SJSA1 (cell line): ENCODE measurements at places on chromosomes 4 and X.
A peak's percentile ranks its signal among the peaks of the same experiment; 100 is the strongest.

DNA sequence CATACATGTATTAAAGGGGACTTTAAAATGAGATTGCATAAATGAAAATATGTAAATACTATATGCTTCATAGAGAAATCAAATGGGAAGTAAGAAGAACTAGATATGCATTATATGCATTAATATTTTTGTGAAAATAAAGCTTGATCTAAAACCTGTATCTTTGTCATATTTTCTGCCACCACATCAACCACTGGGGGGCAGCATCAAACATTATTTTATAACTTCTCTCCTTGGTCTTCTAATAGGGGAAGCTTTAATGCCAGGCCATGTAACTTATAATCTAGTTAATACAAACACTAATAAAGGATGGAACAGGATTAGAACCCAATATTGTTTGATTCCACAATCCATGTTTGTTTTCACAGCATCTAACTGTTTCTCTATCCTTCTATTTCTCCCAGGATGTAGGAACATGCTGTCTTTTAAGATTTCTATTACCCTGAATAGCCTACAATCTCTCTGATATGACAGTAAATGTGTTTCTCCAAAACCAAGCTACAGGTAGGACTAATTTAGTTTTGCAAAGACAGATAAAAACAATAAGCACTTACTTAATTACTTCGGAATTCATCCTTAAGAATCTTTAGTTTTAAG is 10.0 kb downstream of the QRFPR start:
- DNase-seq, result no peak

GRCh38 chrX:103310555-103311398 is at the start of gene BEX2:
TSS of gene BEX2 (minus strand) at chrX:103310990. CDS start at chrX:103309976, 1,014 bp downstream.
- no peak for DNase-seq

DNA sequence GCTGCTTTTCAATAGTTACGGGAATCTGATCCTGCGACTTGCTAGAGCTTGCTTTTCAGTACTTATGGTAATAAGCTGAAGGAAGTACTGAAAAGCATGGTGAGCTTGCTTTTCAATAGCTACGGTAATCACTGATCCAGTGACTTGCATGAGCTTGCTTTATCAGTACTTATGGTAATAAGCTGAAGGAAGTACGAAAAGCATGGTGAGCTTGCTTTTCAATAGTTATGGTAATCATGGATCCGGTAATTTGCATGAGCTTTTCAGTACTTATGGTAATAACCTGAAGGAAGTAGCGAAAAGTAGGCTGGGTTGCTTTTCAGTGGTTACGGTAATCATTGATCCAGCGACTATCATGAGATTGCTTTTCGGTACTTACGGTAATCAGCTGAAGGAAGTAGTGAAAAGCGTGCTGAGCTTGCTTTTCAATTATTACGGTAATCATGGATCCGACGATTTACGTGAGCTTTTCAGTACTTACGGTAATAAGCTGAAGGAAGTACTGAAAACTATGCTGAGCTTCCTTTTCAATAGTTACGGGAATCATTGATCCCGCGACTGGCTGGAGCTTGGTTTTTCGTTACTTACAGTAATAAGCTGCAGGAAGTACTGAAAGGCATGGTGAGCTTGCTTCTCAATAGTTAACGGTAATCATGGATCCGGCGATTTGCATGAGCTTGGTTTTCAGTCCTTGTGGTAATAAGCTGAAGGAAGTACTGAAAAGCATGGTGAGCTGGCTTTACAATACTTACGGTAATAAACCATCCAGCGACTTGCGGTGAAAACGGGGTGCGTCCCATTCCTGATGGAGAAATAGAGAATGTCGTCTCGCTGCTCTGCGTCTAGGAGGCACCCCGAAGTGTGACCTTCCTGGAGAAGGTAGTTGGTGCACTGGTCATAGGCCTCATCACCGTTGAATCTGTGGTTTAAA is 6.5 kb downstream of the CRLF2 start:
- DNase-seq, result peak; percentile 17

GRCh38 chr4:8321771-8322170 is 52.2 kb downstream of the HTRA3 start:
- DNase-seq, result no peak

- DNase-seq, result no peak
Observed at GRCh38 chr4:31148990-31149389, 428.8 kb downstream of the PCDH7 start.
